ENCODE measurements at places on chromosomes 16 and 17. TPM values are rescaled to one million over a fixed set of nuclear protein-coding genes. Genes with fewer than 3 reads are reported as not detected.

- no peak for DNase-seq
These were observed 24.5 kb upstream of the CD300E start for GRCh38 chr17:74647871-74648672.

- no peak for DNase-seq
These were observed 1.0 kb upstream of the CSNK2A2 start for GRCh38 chr16:58198803-58199411.

DNA sequence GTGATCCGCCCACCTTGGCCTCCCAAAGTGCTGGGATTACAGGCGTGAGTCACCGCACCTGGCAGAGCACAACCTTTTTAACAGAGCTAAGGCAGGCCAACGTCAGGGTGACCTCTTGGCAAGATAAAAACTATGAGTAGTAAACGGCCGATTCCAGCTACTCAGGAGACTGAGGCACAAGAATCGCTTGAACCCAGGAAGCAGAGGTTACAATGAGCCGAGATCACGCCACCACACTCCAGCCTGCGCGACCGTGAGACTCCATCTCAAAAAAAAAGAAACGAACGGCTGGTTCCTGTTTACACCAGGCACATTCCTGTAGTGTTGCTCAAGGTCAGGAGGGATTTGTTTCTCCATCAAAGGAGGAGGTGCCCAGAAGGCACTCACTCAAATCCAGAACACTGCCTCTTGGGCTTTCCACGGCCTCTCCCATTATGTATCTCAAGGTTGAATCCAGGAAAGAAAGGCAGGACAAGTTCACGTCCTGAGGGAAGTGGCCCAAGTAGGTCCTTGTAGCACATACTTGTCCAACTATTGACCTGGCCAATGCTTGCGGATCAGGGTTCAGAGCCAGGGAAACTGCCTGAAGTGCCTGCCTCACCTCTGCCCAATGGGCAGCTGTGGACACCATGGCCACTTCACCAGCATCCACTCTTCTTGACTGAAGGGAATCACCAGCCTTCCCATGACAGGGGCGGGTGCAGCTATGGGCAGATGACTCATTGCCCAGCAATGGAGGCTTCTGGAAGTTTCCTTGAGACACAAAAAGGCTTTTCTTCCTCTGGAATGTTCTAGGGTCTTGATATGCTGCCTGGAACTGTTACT, 13.5 kb downstream of the KNOP1 start:
- peak; percentile 58 for DNase-seq

- DNase-seq: peak; percentile 45
These were observed 16.4 kb upstream of the GLG1 start for GRCh38 chr16:74623214-74623838.

- no peak for DNase-seq
These were observed 233.2 kb downstream of the PRKCA start for GRCh38 chr17:66535611-66536010.

DNA sequence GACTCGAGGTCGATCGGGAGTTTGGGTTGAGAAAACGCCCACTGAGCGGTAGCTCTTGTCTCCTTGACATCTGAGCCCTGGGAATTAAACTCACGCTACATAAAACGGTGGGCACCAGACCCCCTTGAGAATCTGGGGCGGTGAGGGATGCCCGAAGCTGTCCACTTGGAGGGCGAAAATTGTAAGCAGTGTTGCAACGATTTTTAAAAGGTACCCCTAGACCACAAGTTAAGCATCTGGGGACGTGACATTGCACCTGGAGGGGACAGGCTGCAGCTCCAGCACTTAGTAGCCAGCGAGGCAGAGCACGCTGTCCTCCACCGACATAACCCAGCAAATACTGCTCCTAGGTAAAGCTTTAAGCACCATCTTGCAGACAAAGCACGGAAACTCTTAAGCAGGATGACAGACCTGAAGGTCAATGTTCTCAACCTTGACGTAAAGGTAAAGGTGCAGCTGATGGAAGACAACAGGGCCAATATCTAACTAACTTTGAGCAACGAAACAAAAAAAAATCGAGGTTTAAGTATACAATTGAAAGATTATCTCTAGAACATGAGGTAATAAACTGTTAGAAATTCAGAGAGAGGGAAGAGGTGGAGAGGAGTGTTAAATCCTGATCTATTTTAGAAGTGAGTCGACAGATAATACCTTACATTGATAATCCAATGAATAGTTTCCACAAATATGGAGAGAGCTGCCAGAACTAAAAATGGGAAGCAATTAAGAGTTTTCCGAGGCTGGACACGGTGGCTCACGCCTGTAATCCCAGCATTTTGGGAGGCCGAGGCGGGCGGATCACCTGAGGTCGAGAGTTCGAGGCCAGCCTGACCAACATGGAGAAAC, 921 bp upstream of the CDR2 start:
- no peak for DNase-seq

GRCh38 chr17:31841850-31842194, 17.2 kb downstream of the COPRS start:
- DNase-seq: no peak

- no peak for DNase-seq
These were observed 37.1 kb upstream of the DOC2B start for GRCh38 chr17:218432-219110.

ASIC2 gene
- total RNA-seq: not detected

Measured in RPMI7951 (cell line).